ENCODE measurements at places on chromosomes 5 and 9.

DNA sequence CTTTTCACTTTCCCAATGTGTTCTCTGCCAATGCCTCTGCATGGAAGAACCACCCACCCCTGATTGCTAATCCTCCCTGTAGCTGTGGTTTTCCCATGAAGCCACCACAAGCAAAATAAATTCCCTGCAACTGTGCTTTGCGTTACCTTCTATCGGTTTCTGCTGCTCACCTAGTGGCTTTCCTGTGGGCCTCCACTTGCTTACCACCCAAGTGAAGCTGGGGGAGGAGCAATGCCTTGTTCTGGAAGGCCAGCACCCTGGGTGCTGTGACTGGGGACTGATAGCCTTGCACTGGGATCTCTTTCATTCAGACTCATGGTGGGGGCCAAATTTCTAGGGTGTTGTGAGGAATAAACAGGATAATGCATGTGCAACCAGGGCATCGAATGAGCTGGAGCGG lies 56.3 kb upstream of the GDNF start:
- DNase-seq = no peak

GRCh38 chr9:135641047-135641446 lies 1.7 kb upstream of the GLT6D1 start:
- no peak for DNase-seq

DNA sequence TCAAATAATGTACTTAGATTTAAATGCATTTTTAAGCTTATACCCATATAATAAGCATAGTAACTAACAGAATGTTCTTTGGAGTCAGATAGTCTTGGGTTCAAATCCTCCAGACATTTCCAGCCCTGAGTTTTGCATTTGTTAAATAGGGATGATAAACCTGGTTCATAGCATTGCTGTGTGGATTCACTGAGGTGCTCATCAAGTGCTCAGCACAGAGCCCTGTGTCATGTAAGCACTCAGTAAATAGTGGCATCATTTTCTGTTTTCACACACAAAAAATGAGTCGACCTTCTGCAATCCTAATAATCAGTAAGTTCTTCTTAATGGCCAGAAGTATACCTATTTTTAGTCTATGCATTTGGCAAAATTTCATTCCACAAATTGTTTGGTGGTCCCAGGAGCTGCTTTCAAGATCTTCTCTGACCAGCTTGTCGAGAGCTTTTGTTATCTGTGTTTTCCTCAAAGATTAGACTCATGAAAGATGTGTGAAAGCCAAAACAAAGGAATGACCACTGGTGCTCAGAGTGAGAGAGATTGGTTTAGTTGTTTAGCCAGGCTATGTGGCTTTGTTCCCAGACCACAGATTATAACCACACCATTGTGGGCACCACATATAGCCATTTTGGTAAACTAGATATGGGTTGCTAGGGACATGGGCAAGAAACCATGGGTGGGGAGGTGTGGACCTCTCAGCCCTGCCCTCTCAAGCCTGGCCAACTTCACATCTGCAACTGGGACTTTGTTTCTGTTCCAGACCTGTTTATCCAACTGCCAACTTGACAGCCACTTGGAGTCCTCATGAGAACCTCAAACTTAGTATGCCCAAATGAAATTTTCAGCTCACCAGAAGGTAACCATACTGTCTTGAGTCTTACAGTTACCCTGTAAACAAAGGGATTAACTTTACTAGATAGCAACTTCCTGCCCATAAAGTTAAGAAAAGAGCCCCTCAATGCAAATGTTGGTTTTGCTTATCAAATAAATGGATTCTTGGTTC lies 45.0 kb downstream of the DOCK8 start:
- no peak for DNase-seq

- no peak for DNase-seq
Observed at GRCh38 chr9:34744295-34745221, 34.6 kb upstream of the CCL21 start.

GRCh38 chr9:70408393-70409040 lies 5.9 kb downstream of the KLF9 start:
- no peak for DNase-seq

DNA sequence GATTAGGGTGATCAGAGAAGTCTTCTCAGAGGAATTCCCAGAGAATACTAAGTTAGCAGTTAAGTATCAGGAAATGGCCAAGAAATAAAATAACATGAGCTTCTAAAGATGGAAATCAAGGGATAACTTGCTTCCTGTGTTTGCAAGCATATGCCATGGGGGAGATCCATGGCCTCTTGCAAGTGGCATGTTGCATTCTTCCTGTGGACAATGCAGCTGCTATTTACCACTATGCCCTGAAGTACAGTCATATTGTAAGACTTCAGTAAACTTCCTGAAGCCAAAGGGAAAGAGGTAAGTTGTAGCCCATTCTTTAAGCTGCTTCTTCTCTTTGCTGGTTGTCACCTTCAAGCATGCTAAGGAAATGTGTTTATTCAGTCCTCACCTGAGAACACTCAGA lies 154.7 kb upstream of the RUSC2 start:
- DNase-seq = no peak

DNA sequence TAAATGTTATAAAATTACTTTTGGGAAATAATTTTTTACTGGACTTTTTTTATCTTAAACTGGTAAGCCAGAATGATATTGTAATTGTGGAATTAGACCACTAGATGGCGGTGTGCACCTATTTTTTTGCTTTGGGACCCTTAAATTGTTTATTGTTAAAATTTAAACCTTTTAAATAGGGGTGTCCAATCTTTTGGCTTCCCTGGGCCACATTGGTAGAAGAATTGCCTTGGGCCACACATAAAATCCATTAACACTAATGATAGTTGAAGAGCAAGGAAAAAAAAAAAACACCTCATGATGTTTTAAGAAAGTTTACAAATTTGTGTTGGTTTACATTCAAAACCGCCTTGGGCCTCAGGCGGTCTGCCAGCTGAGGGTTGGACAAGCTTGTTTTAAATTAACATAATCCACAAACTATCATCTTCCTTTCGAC lies 28.4 kb upstream of the GADD45G start:
- no peak for DNase-seq

DNA sequence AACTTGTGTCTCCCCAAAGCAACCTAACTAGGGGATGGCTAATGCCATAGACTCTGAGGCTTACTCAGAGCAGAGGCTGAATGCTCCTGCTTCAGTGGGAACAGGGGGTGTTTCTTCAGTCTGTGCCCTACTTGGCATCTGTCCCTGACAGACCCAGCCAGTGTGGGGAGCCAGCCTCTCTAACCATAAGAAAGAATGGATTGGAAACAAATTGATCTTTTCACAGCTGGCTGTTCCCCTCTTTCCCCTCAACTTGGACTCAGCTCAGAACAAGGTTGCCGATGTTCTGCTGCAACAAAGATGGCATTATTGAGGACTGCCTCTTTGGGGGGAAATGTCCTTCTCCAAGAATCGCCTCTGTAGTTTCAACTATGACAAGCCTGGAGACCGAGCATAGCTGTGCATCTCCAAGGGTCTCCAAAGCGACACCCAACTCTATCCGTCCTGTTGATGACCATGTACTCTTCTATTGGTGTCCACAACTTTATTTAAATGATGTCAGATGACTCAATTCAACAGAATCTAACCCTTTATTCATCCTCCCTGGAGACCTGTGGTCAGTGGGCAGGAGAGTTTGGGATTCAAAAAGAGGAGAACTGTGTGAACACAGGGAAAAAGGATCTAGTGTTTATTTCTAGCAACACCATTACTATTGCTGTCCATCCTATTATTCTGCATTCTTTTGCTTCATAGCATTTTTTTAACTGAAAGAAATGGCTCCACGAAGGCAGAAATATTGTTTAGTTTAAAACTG lies 24.7 kb upstream of the TNC start:
- DNase-seq = no peak

DNA sequence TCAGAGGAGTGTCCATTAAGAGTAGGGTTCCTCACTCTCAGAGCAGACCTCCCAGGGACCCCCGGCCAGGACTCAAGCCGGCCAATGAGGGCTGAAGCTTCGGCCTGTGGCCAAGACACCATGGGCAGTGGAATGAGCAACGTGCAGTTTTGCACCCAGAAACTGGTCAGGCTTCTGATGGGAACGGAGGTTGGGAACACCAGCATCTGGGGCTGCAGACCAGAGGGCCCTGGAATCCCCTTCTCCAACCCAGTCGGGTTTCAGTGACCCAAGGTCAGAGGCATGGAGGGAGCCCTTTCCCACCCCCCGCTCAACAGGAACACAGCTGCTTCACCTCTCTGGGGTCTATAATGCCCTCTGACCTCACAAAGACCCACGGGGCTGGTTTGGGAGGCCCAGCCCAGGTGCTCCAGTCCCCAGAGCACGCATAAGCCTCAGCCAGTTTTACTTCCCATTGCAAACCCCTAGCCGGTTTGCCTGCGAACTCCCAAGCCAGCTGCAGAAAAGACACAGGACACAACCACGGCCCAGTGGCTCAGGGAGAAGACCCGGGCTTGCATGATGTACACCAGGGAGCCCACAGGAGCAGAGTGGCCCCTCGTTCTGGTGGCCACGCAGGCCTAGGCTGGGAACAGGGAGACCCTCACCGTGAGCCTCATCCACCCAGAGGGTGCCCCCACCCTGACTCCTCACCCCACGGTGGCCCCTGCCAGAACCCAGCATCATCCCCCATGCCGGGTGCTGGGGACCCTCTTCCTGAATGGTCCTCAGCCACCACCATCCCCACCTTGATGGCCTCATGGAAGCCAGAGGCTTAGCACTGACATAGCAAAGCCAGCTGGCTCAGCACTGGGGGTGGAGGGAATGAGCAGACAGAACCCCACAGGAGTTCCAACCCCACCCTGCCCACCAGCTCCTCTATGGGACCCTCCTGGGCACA lies 30.6 kb downstream of the VAV2 start:
- no peak for DNase-seq

All from NT2/D1 (cell line).